ENCODE measurements at places on chromosomes 2 and 18.
A peak's percentile ranks its signal among the peaks of the same experiment; 100 is the strongest.

DNA sequence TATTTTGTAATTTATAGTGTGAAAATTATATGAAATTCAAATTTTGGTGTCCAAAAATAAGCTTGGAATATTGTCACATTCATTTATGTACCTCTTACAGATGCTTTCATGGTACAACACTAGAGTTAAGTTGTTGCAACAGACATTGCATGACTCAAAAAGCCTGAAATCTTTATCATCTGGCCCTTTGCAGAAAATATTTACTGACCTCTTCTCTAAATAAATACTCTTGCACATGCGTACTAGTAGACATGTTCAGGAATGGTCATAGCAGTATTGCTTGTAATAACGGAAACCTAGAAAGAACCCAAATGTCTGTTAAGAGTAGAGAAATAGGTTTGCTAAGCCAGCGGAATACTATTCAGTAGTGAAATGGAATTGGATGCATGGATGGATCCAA lies 60.4 kb downstream of the GALNT1 start:
- DNase-seq = no peak

DNA sequence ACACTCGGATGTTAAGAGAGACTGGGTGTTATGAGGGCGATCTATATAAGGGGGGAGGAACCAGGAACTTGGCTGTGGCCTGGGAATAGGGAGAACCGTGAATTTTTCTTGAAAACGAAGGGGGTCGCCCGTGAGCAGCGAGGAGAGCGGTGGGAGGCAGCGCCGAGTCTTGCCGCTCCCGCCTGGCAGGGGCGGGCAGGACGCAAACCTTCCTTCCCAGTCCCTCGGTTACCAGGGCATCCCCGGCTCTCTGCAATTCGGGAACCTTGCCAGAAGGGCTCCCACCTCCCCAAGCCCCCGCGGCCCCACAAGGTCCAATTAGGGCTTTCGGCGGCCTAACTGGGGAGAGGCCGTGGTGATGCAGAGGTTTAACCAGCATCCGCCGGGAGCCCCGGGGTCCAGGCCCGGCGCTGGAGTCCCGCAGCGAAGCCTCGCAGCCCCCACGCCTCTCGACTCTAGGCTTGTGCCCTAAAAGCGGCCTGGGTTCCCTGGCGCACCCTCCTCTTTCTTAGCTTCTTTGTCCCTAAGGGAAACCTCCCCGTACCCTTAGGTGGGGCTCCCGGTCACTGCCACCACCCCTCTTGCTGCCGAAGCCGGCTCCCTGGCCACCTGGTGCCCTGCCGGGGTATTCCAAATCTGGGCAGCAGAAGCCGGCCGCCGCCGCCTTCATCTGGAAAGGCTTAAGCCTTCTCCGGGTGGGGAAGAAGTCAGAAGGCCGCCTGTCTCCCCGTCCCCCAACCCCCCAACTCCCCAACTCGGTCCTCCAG lies 680 bp upstream of the FHOD3 start:
- DNase-seq = peak; percentile 85

GRCh38 chr2:155250800-155251199 lies 552.3 kb downstream of the KCNJ3 start:
- peak; percentile 67 for DNase-seq

GRCh38 chr2:179268277-179268925 lies 3.8 kb upstream of the SESTD1 start:
- no peak for DNase-seq

DNA sequence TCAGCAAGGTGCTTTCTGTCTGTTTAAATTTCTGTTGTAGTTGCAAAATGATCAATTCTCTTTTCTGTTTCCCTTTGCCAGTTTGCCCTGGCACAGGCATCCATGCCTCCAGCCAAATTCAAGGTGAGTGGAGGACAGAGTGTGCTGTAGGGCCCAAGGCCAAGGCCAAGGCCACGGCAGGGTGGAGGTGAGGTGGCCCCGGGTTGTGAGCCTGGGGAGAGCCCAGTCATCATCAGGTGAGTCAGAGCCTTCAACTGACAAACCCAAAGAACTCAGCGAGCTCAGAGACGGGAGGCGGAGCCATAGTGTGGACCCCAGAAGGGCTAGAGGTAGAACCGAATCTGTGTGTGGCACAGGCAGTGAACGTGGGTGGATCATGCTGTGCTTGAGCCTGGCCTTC lies 55.7 kb downstream of the BCL2L11 start:
- no peak for DNase-seq

- DNase-seq = peak; percentile 99
Measured at GRCh38 chr2:17083902-17084301, 418.3 kb upstream of the CYRIA start.

GRCh38 chr2:71634567-71634966 lies 181.2 kb downstream of the DYSF start:
- DNase-seq = no peak

DNA sequence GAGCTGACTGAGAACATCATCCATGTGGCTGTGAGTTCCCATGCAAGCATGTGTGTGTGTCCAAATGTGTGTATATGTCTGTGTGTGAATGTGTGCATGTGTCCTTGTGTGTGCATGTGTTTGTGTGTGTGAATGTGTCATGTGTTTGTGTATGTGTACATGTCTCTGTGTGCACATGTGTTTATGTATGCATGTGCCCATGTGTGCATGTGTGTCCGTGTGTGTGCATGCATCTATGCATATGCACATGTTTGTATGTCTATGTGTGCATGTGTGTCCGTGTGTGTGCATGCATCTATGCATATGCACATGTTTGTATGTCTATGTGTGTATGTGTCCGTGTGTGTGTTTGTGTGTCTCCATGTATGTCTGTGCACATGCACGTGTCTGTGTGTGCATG lies 99.7 kb downstream of the LBH start:
- DNase-seq = no peak

DNA sequence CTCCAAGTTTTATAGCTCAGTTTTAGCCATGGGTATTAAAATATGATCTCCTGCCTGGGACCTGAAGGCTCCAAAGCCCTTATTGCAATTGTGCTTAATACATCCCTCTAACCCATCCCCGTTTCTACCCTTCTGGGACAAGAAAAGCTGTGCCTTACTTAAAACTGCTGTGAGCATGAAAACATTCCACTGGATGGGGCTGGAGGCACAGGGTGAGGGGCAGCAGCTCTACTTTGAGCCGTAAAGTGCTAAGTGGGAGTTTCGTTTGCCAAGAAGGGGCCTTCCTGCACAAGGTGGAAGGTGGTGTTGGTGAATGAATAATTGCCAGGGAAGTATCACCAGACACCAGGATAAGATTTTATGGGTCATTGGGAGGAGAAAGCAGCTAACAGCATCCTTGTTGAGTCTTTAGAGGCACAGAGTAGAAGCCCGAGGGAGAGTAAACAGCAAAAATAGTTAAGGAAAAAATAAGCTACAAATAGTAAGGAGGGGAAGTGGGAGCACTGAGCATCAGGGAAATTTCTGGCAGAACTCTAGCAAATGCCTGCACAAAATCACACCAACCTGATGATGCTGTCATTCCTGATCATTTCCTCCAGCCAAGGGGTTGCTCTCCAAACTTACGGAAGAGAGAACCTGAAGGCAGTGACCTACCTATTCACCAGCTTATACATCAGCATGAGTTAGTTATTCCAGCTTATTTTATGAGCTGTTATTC lies 218.4 kb downstream of the MREG start:
- DNase-seq = no peak

DNA sequence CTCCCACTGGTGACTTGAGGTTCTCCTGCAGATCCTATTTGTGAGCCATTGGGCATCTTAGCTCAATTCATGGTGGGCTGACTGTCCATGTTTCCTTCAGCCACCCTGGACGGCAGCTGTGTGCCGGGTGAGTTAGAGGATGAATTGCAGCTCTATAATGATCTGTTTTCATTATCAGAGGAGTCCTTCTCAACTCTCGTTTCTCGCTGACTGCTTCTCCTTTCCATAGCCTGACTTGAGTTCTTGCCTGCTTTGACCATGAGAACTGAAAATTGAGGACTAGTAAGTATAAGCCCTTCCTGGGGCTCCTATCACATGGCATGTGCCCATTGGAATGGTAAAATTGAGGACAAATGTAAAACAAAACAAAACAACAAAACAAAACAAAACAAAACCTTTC lies 121.8 kb downstream of the CDC42EP3 start:
- no peak for DNase-seq

- peak; percentile 62 for DNase-seq
Measured at GRCh38 chr18:57150828-57151227, 3.9 kb downstream of the BOD1L2 start.

DNA sequence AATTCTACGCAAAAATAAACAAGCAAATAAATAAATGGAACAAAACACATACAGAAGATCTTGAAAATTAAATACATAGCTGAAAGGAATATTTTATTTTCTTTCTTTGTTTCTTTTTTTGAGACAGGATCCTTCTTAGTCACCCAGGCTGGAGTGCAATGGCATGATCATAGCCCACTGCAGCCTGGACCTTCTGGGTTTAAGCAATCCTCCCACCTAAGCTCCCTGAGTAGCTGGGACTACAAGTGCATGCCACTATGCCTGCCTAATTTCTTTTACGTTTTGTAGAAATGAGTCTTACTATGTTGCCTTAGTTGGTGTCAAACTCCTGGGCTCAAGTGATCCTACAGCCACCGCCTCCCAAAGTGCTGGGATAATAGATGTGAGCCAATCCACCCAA lies 44.6 kb upstream of the ACTR3 start:
- no peak for DNase-seq

DNA sequence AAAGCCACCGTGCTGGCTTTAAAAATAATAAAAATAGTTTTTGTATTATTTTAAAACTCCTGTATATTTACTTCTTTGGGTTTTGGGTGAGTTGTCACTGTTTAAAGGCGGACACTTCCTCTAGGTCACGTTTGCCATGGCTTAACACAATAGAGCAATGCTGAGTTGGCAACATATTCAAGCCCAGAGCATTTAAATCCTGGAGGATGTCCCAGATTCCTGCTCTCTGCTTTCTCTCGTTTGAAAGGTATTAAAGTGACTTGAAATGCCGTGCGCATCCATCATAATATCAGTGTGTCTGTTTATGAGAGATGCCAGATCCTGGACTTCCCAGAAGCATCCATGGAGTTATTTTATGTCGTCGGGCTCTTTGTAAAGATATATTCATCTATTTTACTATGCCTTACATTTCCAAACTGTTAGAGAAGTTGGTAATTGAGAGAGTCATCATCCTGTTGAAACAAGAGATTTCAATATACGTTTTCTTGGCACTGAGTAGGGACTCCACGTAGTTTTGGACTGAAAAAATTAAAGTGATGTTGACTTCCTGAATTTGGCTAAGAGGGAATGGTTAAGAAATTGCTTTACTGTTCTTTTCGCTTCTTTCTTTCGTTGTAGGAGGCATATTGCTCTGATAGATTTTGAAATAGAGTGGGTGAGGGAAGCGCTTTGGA lies 150.6 kb downstream of the ZNF236 start:
- no peak for DNase-seq

- DNase-seq = peak; percentile 79
Measured at GRCh38 chr2:53802617-53803151, 15.8 kb downstream of the ERLEC1 start.

- DNase-seq = no peak
Measured at GRCh38 chr2:186675380-186675779, 18.5 kb upstream of the FAM171B start.

GRCh38 chr18:10114717-10115463 lies 201.1 kb downstream of the VAPA start:
- no peak for DNase-seq

- DNase-seq = no peak
Measured at GRCh38 chr2:68245672-68246071, 6.7 kb downstream of the PPP3R1 start.

DNA sequence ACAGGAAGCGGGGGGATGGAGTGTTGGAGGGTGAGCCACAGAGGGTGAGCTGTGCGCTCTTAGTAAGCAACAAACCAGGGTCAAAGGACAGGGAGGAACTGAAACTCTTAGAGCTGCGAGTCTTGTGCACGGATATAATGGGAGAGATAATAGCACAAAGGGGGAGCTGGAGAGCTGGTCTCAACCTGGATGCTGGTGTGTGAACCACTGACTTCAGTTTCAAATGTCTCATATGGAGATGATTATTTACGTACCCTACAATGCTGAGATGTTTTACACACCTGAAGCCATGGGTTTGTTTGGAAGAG lies 35.9 kb downstream of the PTGR3 start:
- no peak for DNase-seq

- no peak for DNase-seq
Measured at GRCh38 chr18:6610466-6610865, 119.0 kb upstream of the ARHGAP28 start.

DNA sequence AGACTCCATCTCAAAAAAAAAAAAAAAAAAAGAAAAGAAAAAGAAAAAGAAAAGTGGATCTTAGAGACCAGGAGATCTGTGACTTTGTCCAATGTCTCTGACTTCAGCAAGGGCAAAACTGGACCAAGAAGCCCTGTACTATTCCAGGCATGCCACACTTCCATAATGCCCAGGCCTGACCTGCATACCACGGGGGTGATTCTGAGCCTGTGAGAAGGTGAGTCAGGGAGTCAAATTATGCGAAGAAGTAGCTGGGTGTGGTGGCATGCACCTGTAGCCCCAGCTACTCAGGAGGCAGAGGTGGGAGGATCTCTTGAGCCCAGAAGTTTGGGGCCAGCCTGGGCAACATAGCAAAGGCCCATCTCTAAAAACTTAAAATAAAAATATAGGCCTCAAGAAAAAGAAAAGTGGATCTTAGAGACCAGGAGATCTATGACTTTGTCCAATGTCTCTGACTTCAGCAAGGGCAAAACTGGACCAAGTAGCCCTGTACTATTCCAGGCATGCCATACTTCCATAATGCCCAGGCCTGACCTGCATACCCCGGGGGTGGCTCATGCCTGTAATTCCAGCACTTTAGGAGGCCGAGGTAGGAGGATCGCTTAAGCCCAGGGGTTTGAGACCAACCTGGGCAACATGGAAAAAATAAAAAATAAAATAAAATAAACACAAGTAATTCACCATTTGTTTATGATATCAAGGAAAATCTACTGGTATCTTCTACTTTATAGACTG lies 12.2 kb upstream of the PUM2 start:
- no peak for DNase-seq

DNA sequence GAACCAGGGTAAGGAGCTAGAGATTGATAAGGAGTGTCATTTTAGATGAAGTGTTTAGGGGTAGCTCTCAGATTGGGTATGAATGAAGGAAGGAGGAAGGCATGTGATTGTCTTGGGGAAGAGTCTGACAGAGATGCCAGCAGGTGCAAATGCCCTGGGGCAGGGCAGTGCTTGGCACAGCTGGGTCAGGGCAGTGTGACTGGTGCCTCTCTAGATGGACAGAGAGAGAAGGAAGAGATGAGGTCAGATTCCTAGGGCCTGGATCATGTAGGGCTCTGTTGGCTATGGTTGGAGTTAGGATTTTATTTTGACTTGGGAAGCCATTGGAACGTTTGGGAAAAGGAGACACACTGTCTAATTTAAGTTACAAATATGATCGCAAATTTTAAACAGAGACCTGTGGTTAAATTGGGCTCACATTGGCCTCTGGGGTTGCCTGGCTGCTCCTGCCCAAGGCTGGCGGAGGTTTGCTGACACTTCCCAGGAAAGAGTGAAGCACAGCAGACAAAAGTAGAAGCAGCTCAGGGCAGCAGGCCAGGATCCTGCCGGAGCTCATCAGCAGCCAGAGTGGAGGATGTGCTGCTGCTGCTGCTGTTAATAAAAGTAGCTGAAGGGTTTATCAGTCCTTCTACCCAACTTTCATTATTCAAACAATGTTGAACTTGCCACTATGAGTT lies 32.7 kb upstream of the FHL2 start:
- DNase-seq = no peak

Data from NCI-H524 (cell line).